ENCODE measurements at places on chromosomes 2 and 18.

DNA sequence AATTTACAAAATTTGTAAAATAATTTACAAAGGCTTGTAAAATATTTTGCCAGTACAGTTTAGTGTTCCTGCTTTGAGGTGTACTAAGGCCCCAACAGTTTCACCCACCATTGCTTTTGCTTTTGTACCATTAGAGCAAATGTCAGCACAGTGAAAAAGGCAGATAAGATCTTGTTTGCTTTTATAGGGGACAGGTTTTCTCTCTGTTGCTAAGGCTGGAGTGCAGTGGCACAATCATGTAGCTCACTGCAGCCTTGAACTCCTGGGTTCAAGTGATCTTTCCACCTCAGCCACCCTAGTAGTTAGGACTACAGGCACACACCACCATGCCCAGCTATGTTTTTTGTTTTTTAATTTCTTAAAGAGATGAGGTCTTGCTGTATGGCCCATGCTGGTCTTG is 19.6 kb upstream of the NPC1 start:
- no peak for DNase-seq

- DNase-seq = peak; percentile 23
These were observed 150.0 kb downstream of the RNF152 start for GRCh38 chr18:61742565-61743429.

DNA sequence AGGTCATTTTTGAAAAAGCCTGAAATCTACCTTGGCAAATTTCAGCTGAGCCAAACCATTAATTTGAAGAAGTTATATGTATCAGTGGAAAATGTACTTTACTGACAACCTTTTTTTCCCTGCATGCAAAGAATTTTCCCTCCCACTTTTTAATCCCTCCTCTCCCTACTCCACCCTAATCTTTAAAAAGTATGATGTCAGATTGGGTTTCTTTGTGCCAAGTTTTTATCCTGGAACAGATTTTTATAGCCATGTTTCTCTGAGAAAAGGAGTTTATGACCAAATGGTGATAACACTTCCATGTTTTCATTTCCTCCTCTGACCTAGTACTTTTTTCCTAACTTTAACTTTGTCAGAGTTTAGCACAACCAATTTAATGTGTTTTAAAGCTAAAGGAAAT is 250.3 kb upstream of the FOSL2 start:
- DNase-seq = no peak

DNA sequence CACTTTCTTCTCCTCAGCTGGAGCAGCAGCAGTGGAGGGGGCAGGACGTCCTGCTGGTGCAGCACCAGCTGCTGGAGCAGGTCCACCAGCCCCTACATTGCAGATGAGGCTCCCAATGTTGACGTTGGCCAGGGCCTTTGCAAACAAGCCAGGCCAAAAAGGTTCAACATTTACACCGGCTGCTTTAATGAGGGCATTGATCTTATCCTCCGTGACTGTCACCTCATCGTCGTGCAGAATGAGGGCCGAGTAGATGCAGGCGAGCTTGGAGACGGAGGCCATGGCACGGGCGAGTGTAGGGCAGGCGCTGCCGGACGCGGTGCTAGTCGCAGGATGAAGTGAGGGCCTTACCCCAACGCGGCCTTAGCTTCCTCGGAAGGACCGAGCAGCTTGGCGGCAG is 12.5 kb downstream of the HOXD1 start:
- no peak for DNase-seq

- no peak for DNase-seq
These were observed 76.6 kb downstream of the TGOLN2 start for GRCh38 chr2:85251070-85251616.

GRCh38 chr18:9475643-9476591 is 604 bp downstream of the RALBP1 start:
- peak; percentile 33 for DNase-seq

GRCh38 chr2:201197781-201198180 is 14.8 kb downstream of the CASP10 start:
- DNase-seq = no peak

GRCh38 chr2:229794636-229795035 is 80.3 kb upstream of the DNER start:
- DNase-seq = no peak

DNA sequence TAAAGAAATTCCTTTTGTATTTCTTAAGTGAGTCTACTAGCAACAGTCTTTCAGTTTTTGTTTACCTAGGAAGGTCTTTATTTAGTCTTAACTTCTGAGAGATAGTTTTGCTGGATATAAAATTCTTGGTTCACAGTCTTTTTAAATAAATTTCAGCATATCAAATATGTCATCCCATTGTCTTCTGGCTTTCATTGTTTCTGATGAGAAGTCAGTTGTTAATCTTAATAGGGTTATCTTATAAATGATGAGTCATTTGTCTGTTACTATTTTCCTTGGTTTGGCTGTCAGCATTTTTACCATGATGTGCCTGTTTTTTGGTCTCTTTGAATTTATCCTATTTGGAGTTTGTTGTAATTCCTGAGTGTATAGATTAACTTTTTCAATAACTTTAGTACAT is 129.3 kb downstream of the FAM210A start:
- DNase-seq = no peak

DNA sequence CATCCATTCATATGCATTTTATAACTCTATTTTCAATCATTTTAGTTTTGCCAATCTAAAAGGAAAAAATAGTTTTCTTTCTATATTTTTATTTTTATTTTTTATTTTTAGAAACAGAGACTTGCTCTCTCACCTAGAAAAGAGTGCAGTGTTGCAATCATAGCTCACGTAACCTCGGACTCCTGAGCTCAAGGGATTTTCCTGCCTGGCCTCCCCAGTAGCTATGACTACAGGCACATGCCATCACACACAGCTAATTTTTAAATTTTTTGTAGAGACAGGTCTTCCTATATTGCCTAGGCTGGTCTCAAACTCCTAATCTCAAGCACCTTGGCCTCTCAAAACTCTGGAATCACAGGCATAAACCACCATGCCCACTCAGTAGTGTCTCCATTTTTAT is 125.5 kb upstream of the XIRP2 start:
- no peak for DNase-seq

GRCh38 chr2:157106950-157107349 is 150.6 kb upstream of the GALNT5 start:
- DNase-seq = no peak

- DNase-seq = no peak
These were observed 112.1 kb upstream of the POU3F3 start for GRCh38 chr2:104741860-104742259.

- DNase-seq = no peak
These were observed 20.7 kb upstream of the B3GNT7 start for GRCh38 chr2:231374771-231375170.

GRCh38 chr2:168948621-168949212 is 47.6 kb downstream of the G6PC2 start:
- DNase-seq = no peak

DNA sequence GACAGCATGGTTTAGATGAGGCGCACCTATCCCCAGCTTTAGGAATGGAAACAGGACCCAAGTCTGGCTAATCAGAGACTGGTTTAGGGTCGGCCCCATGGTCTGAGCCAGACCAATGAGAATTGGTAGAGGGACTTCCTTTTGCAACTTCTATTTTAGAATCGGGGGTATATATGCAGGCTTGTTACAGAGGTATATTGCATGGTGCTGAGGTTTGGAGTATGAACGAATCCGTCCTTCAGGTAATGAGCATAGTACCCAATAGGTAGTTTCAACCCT is 1.5 kb upstream of the BOLA3 start:
- DNase-seq = no peak

- DNase-seq = no peak
These were observed 125.5 kb downstream of the MC4R start for GRCh38 chr18:60247103-60247502.

DNA sequence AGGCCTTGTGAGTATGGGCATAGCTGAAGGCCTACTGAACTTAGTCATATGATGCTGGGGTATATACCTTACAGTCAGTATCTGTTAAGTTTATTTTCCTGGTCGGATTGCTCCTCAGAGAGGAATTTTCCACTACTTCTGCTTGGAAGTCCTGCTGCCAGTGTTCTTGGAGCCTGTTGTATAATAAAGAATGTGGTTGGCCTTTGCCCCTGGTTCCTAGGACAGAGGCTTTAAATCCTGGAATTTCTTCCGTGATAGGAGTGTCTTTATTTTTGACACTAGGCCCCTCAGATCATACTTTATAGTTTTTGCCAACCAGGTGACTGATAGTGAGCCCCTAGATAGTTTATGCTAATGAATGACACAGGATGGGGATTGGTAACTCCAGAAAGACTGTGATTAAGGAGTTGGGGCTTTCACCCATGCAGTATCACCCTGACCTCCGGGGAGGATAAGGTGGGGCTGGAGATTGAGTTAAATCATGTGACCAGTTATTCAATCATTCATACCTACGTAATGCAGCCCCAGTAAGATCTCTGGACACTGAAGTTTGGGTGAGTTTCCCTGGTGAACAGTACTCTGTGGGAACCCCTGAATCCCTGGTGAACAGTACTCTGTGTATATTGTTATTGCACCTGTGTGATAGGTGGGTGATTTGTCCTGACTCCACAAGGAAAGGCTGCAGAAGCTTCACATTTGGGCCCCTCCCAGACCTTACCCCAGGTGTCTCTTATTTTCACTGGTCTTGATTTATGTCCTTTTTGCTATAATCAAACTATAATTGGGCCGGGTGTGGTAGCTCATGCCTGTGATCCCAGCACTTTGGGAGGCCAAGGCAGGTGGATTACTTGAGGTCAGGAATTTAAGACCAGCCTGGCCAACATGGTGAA is 56.9 kb downstream of the COMMD1 start:
- DNase-seq = no peak

DNA sequence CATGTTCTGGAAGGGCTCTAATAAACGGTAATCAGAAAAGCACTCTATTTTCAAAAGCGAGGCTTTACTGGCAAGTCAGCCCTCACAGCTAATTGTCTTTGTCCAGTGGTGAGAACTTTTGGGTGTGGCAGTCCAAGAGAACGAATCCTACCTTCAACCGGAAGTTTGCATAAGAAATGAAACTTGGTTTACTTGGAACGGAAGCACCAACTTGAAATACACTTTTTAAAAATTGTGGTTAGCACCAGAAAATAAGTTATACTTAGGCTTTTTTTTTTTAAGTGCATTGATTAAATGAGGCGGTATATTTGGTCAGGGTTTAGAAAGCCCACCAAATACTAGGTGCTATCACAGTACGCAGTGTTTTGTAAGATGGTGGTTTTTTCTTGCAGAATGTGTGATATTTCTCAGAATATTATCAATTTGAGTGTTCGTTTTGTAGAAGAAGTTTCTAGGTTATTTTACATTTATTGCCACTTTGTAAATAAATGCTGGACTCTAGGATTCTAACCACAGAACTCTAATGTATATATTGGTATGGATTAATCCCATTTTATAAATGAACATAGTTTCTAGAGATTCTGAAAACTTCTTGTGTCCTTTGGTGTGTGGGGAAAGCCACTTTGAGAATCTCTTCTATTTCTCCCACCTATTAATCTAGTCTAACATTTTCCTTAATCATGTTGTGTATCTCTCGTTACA is 1.2 kb downstream of the MYL12A start:
- no peak for DNase-seq

- no peak for DNase-seq
These were observed 155.8 kb downstream of the ALPK2 start for GRCh38 chr18:58473071-58473470.

- DNase-seq = no peak
These were observed 504.8 kb upstream of the NRP2 start for GRCh38 chr2:205177546-205177945.

- DNase-seq = no peak
These were observed 181.2 kb downstream of the ATAD2B start for GRCh38 chr2:23745726-23746105.
